ENCODE measurements at places on chromosomes 13 and 19. TPM values are rescaled to one million over a fixed set of nuclear protein-coding genes. Genes with fewer than 3 reads are reported as not detected.

GRCh38 chr19:5127717-5128116 is 158.8 kb downstream of the KDM4B start:
- H3K27ac ChIP-seq, result peak overlapping the region; percentile 79
- H3K36me3 ChIP-seq, result peaks cover 1% of the 10 kb centered on the region
- no peak for DNase-seq
- H3K27me3 ChIP-seq, result no peaks in the 10 kb centered on the region
- H3K4me3 ChIP-seq, result no peak overlapping the region
- H3K4me1 ChIP-seq, result peaks cover 16% of the 10 kb centered on the region

- H3K36me3 ChIP-seq, result peaks cover 24% of the 10 kb centered on the region
- no peak within 1 kb of the TSS for H3K4me3 ChIP-seq
- H3K4me1 ChIP-seq, result no peaks in the 10 kb centered on the region
- no peaks in the 10 kb centered on the region for H3K27me3 ChIP-seq
Observed at GRCh38 chr19:543910-544608, at the start of gene GZMM. TSS of gene GZMM (plus strand) at chr19:544053. CDS start at chr19:544072, 19 bp downstream.

Gene CFD
- 32.2 TPM for total RNA-seq

DNA sequence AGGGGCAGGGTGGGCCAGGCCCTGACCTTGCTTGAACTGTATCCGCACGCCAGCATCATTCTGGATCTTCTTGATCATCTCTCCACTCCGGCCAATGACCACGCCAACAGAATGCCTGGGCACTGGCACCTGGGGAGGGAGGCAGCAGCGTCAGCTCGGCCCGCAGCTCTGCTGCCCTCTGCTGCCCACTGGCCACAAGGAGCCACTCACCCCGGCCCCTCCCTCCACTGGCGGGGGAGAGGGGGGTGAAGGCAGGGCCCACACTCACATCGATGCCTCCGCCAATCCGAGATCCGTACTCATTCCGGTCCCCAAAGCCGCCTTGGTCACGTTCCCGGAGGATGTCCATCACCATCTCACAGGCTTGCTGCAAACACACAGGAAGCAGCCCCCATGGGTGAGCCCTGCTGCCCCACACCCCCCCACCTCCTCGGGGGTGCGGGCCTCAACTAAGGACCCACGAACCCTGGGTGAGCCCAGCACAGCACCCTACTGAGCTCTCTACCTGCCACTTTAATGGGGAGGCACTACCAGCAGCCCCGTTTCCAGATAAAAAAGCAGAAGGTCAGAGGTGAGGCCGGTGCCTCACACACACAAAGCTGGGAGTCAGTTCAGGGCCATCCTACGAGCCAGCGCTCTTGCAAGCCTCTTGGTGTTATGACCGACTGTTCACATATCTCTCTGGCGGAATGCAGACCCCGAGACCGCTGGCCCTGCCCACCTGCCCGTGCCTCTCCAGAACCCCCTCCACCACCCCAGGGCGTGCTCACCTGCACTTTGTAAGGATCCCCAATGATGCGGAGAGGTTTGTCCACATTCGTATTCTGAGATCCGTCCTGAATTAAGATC is 6.7 kb downstream of the KHSRP start:
- no peak overlapping the region for H3K27ac ChIP-seq
- peaks cover 25% of the 10 kb centered on the region for H3K4me1 ChIP-seq
- H3K4me3 ChIP-seq, result no peak overlapping the region
- no peaks in the 10 kb centered on the region for H3K27me3 ChIP-seq
- H3K36me3 ChIP-seq, result peaks cover 87% of the 10 kb centered on the region

Gene EPS8L1
- 3.9 TPM for total RNA-seq

Gene PCDH17
- 6.8 TPM for total RNA-seq

GRCh38 chr13:103762523-103762922 is 696.3 kb upstream of the SLC10A2 start:
- H3K4me1 ChIP-seq, result no peaks in the 10 kb centered on the region
- H3K27me3 ChIP-seq, result no peaks in the 10 kb centered on the region
